ENCODE measurements at places on chromosomes 5 and 9. TPM values are rescaled to one million over a fixed set of nuclear protein-coding genes. Genes with fewer than 3 reads are reported as not detected.

Gene STOML2
- 89.4 TPM for total RNA-seq

- no peaks in the 10 kb centered on the region for H3K36me3 ChIP-seq
- no peak for DNase-seq
- no peaks in the 10 kb centered on the region for H3K27me3 ChIP-seq
- H3K4me1 ChIP-seq, result no peaks in the 10 kb centered on the region
- no peak overlapping the region for H3K4me3 ChIP-seq
These were observed 342.0 kb downstream of the MLLT3 start for GRCh38 chr9:20280330-20280729.

DNA sequence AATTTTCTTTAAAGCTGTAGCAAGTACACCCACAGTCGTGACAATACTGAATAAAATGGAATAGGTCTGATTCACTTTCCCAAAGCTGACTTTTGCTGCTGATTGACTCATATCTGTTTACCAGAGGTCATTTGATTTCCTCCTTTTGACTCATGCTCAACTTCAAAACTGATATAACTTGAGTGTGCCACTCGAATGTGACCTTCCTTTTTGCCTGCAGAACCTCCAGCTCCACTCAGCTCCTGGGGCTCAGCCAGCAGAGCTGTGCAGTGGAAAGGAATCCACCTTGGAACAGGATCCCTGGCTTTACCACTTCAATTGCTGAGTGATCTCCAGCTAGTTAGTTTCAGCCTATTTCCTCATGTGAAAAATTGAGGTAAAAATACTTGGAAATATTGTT is 84.1 kb downstream of the FEM1C start:
- H3K36me3 ChIP-seq, result no peaks in the 10 kb centered on the region
- H3K27me3 ChIP-seq, result no peaks in the 10 kb centered on the region
- H3K4me3 ChIP-seq, result no peak overlapping the region
- H3K4me1 ChIP-seq, result no peaks in the 10 kb centered on the region
- no peak for DNase-seq

DNA sequence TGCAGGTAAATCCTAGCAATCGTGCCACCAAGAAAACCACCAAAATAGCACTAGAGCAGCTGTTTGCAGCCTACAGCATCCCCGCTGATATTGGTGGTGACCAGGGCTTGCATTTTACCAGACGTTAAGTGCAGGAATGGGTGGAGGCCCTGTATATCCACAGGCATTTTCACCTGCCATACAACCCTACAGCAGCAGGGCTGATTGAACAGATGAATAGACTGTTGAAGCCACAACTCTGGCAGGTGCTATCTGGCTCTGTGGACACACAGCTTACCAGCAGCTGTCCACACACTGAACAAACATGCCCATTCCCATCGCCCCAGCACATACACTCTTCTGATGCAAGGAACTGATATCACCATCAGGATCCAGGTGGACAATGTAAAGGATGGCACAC is 154.5 kb upstream of the APC start:
- DNase-seq, result no peak
- H3K4me3 ChIP-seq, result no peak overlapping the region
- H3K36me3 ChIP-seq, result no peaks in the 10 kb centered on the region
- no peaks in the 10 kb centered on the region for H3K4me1 ChIP-seq
- no peaks in the 10 kb centered on the region for H3K27me3 ChIP-seq

- H3K27ac ChIP-seq, result no peak overlapping the region
- DNase-seq, result no peak
- H3K4me1 ChIP-seq, result peaks cover 8% of the 10 kb centered on the region
These were observed 44.8 kb upstream of the RNU6ATAC start for GRCh38 chr9:134208981-134209725.

GRCh38 chr9:134344068-134344799 is 18.0 kb downstream of the RXRA start:
- H3K36me3 ChIP-seq, result no peaks in the 10 kb centered on the region
- DNase-seq, result no peak
- peak overlapping the region; percentile 19 for H3K4me3 ChIP-seq
- peak overlapping the region; percentile 52 for H3K27ac ChIP-seq
- H3K27me3 ChIP-seq, result no peaks in the 10 kb centered on the region

Gene ACSL6
- total RNA-seq, result 1.8 TPM

Measured in breast epithelium (tissue), 4 donors.